ENCODE measurements at places on chromosomes 3 and 15.

DNA sequence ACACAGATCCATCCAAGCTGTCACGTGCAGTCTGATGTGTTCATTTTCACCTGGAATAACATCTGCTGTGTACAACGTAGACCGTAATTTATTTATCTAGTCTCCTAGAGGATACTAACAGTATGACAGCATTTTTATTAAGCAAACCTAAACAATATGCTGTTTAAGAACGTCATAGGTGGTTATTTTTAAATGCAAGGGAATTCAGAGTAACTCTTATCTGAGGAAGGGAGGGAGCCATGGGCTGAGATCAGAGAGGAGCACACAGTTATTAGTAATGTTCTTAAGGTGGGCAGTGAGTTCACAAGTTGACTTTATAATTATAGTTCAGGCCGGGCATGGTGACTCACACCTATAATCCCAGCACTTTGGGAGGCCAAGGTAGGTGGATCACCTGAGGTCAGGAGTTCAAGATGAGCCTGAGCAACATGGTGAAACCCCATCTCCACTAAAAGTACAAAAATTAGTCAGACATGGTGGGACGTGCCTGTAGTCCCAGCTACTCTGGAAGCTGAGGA is 193.6 kb downstream of the UACA start:
- no peak for DNase-seq

- DNase-seq, result peak; percentile 63
Measured at GRCh38 chr3:151210676-151211381, 7.8 kb upstream of the GPR171 start.

DNA sequence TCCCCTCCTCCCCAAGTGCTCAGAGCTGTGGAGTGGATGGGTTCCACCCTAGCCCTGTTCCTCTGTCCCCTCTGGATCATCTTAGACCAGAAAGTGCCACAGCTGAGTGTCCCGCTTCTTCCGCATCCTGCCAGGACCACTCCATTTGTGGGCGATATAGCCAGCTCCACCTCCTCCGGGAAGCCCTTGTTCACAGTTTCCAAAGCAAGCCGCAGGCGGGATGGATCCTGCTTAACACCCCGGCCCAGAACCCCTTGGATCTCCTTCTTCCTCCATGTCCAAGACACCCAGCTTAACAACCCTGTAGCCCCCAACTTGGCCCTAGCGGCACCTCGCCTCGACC is 490 bp upstream of the ALAS1 start:
- no peak for DNase-seq

- DNase-seq, result no peak
Measured at GRCh38 chr15:99706557-99707303, 26.5 kb downstream of the LYSMD4 start.

DNA sequence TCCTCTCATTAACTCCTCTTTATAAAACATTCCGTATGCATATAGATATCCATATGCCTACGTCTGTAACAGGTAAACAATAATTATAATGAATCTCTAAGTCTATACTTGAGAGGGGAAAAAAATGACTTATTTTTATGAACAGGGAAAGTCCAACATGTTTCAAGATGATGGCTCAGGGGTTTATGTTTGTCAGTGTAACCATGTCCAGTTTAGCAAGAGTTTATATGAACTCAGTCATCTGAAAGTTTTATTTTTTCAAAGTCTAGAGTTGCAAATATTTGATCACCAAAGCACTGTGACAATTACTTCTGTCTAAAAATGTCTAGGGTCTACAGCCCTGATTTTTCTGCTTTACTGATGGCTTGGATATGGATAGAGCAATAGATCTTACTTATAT is 559.4 kb upstream of the KCNMB2 start:
- DNase-seq, result no peak

- DNase-seq, result no peak
Measured at GRCh38 chr3:113775516-113775915, 28.7 kb downstream of the ATP6V1A start.

GRCh38 chr3:156628836-156629618 is 45.4 kb upstream of the TIPARP start:
- DNase-seq, result no peak

DNA sequence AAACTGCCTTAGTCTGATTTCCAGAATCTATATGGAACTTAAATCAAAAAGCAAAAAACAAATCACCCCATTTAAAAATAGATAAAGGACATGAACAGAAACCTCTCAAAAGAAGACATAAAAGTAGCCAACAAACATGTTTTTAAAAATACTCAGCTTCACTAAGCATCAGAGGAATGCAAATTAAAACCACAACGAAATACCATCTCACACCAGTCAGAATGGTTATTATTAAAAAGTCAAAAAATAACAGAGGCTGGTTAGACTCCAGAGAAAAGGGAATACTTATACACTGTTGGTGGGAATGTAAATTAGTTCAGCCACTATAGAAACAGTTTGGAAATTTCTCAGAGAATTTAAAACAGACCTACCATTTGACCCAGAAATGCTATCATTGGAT is 367.9 kb downstream of the ZIC4 start:
- no peak for DNase-seq

DNA sequence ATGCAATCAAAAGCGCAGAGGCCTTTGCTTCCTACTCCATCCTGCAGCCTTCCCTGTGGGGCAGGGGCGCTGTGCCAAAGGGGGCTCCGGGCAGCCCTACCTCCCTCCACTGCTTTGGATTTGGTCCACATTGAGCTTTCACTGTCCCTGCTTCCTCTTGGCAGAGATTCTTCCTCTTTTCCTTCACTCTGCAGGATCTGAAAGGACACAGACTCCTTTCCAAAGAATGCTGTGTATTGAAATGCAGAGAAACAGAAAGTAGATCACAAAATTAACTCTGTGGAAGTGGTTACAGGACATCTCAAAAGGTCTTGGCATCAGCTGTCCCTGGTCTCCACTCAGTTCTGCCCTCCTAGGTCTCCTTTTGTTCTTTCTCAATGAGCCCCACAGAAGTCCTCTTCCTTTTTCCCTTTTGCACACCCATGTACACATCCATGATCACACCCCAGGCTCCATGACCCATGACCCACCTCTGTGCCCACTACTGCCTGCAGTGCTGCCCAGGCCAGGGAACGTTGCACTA is 64.1 kb downstream of the CCR1 start:
- DNase-seq, result no peak

GRCh38 chr3:115628075-115628412 is 4.7 kb downstream of the GAP43 start:
- DNase-seq, result no peak

DNA sequence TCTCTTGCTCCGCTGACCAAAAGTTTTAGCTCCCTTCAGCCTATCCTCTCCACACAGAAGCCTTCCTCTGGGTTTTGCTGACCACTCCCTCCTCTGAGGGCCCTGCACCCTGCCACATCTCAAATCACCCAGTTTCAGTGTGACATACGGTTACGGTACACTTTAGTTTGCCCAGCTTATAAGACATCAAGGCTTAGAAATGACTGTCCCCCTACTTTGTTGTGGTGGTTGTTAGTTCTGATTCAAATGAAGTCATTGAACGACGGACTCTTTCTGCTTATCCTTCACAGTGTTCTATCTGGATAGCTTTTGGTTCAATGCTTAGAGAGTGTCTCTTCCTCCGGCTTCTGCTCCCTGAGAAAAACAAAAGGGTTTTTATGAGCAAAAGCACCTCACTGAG is 68.0 kb upstream of the NDUFB4 start:
- no peak for DNase-seq

GRCh38 chr15:91357011-91357410 is 257.0 kb downstream of the SV2B start:
- DNase-seq, result no peak

DNA sequence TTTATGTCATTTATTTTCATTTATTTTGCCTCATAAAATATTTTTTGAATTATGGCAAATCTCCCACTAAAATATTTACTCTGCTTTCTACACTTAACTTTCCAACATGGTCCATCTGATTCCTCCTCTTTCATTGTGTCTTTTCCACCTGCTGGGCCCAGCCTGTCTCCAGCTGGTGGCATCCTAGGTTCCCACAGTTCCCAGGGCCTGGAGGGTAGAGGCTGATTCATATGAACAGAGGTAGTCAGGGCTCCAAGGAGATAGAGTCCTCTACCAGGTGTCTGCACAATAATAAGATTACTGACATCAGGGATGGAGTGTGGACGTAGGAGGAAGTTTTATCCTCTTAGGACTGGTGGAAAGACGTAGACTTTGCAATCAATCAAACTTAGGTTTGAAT is 14.3 kb downstream of the ZBTB38 start:
- no peak for DNase-seq

DNA sequence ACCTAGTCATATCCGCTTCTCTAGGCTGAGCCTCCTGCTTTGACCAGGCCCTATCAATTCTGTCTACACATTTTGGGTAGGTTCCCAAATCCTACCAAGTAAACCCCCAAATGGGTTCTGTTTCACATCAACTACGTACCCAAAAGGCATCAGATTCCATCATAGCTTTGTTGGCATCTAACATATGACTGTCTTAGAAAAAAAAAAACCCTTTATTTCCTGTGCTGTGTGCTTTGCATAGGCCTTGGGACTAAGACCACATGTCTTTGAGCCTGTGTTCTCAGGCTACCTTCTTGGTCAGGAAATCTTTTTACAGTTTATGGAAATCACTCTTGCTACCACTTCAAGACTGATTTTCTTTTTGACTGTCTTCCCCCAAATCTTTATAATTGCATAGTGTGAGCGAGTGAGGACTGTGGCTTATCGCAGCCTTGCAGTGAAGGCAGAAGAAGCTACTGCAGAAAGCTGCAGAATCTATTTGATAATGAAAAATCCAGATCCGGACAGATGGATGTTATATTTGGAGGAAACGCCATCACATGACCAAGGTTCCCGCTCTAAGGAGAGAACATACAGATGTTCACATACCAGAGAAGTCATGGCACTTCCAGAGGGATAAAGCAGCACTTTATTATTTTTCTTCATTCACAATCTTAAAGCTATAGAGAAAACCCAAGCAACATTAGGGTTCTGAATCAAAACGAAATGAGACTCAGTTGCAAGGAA is 111.2 kb downstream of the EOMES start:
- DNase-seq, result no peak

DNA sequence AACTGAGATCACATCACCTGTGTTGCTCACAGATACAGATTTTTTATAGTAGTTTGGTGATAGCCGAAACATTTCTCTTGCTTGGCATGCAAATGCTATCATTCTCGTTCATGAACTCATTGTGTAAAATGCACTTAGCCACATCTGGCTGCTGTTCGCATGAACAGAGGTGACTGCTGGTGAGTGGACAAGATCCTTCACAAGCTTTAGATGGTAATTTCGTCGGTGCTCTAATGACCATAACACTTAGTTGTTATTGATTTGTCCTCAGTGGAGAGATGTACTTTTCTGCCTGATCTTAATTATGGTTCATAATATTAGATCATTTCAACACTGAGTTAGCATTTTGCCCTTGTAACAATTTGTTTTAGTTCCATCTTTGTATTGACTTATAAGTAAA is 13.8 kb downstream of the LRRN1 start:
- DNase-seq, result no peak

DNA sequence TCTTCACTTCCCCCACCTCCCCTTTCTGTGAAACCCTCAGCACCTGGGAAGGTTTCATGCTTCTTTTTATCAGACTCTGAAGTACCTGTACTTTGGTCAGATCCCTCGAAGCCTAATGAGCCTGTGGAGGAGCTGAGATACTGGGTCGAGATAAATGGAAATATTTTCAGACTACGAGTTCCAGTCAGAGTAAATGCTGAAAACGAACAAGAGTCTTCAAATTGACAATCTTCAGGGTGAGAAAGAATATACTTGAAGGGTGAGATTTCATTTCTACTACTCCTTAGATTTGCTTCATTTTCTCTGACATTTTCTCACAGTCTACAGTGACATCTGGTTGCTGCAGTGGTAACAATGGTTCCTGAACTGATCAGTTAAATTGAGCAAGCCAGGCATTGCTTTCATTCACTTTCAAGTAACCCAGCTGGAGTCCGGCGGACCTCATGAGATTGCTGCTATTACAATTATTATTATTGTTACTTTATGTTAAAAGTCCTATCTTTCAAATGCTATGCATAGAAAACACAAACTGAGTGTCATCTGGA is 337.2 kb downstream of the VGLL3 start:
- no peak for DNase-seq

- no peak for DNase-seq
Measured at GRCh38 chr3:151979906-151980305, 106.5 kb downstream of the SUCNR1 start.

DNA sequence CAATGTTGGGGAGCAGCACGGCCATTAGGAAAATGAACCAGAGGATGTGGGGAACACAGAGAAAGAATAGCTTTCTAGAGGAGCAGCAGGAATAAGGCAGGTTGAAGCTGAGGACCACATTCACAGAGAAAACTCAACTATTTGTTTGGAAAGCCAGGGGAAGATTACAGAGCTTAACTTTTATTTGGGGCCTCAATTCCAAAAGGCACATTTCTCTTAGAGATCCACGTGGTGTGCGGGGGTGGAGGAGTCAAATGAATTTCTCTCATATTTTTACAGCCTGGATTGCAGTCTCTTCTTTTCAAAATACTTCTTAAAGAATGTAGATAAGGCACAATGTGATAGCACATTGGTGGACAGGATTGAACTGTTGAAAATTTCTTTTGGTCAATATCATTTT is 253.7 kb downstream of the ROBO1 start:
- no peak for DNase-seq

GRCh38 chr3:30356866-30357753 is 249.3 kb upstream of the TGFBR2 start:
- DNase-seq, result no peak

- DNase-seq, result no peak
Measured at GRCh38 chr15:57994221-57995049, 71.1 kb downstream of the ALDH1A2 start.

- no peak for DNase-seq
Measured at GRCh38 chr3:102715030-102715697, 280.3 kb downstream of the ZPLD1 start.

GRCh38 chr15:47484059-47484458 is 233.2 kb upstream of the SEMA6D start:
- DNase-seq, result no peak

- DNase-seq, result no peak
Measured at GRCh38 chr3:78140866-78141265, 1101.0 kb downstream of the ROBO2 start.

GRCh38 chr3:56921573-56922453 is 120.1 kb upstream of the ARHGEF3 start:
- no peak for DNase-seq

- DNase-seq, result no peak
Measured at GRCh38 chr3:149536429-149536828, 61.9 kb downstream of the TM4SF4 start.

DNA sequence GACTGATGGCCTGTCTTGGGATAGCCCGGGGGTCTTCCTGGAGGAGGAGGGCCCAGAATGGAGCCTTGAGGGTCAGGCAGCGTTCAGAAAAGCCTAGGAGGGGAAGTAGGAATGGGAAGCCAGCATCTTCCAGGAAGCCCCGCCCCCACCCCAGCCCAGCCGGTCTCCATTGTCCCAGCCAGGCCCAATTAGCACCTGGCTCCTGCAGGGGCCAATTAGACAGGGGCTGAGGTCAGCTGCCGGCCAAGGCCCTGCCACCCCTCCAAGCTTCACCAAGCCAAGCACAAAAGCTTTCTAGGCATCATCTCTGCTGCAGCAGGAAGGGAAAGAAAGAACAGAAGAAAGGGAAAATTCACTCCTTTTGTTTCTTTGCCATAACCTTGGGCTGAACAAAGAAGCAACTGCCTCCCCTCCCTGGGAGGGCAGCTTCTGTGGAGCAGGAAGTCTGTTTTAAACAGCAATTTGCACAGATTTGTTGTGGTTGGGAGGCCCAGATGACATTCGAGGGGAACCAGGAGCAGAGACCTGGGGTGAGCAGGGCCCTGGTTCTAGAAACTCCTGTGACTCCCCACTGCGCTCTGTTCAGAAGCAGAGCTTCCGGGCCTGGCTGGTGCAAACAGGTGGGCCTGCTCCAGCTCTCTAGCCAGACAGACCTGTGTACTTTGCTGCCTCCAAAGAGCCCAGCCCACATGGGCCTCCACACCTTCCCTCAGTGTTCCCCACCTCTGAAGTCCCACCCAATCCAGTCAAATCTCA is 47.7 kb downstream of the CYP11A1 start:
- no peak for DNase-seq
